ENCODE measurements at places on chromosomes 12 and 14.

DNA sequence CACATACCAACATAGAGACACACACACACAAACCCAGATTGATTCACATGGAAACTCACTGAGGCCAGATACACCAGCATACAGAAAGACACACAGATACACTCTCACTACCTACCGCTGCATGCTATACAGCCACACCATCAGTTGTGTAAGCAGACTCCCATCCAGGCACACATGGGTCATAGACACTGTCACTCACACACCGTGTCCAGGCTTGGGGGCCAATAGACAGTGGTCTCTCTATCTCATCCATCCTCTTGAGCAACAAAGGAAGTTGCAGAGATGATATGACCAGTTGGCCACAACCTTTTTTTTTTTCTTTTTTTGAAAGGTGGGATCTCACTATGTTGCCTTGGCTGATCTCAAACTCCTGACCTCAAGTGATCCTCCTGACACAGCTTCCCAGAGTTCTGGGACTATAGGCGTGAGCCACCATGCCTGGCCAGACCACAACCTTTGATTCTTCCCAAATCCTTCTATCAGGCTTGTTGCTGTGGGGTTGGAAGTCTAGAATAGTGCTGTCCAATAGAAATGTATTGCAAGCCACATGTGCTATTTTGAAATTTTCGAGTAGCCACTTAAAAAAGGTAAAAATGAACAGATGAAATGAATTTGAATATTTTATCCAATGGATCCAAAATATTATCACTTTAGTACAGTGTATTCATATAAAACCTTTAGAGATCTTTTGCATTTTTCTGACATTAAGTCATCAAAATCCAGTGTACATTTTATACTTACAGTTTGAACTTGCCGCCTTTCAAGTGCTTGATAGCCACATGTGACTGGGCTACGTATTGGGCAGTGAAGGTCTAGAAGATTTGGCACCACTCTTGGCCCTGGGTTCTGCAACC lies 7.4 kb downstream of the LRP1-AS start:
- DNase-seq, result no peak

DNA sequence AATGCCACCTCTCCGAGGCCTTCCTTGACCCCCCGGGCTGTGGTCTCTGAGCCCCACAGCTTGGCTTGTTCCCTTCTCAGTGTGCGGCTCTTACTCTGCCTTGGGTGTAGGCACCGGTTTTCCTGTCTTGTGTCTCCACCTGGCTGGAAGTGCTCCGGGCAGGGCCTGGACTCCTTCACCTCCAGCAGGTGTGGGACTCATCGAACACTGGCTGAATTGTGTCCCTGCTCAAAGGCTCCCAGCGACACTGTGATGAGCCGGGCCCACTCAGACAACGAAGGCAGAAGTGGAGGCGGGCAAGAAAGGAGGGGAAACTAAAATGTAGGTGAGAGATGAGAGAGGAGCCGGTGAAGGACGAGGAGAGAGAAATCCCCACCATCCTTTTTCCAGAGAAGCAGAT lies 18.0 kb downstream of the TMEM63C start:
- no peak for DNase-seq

- DNase-seq, result no peak
Measured at GRCh38 chr12:76745343-76745742, 18.6 kb upstream of the ZDHHC17 start.

GRCh38 chr12:6123258-6123657 lies 1.2 kb downstream of the VWF start:
- no peak for DNase-seq

DNA sequence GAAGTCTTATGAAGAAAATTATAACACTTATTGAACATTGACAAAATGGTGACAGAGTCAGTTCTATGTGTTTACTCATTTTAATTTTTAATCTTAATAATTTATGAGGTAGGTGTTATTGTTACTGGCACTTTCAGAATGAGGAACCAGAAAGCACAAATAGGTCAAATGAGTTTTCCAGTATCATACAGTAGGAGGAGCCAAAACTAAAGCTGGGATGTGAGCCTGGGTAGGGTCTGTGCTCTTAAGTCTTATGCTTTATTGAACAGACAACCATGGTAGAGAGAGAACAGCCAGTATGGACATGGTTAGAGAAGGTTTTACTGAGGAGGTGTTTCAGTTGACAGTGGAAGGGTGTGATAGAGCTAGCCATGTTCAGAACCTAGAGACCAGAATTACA lies 775.7 kb downstream of the TMTC2 start:
- no peak for DNase-seq

Data from stimulated activated CD8-positive, alpha-beta memory T cell treated with anti-CD3 and anti-CD28 coated beads, Interleukin-7, amount 100 ng/mL, for 24 hours (primary cell).